Activated CD8-positive, alpha-beta memory T cell treated with anti-CD3 and anti-CD28 coated beads, Interleukin-2, amount 50 U/mL, for 4 hours (primary cell): ENCODE measurements at places on chromosomes 4 and X.

- DNase-seq = no peak
Observed at GRCh38 chr4:133154725-133155124, 5.6 kb downstream of the PCDH10 start.

- DNase-seq = no peak
Observed at GRCh38 chr4:147396105-147396504, 84.8 kb upstream of the EDNRA start.

GRCh38 chr4:86924811-86925210 lies 10.0 kb upstream of the AFF1 start:
- no peak for DNase-seq

DNA sequence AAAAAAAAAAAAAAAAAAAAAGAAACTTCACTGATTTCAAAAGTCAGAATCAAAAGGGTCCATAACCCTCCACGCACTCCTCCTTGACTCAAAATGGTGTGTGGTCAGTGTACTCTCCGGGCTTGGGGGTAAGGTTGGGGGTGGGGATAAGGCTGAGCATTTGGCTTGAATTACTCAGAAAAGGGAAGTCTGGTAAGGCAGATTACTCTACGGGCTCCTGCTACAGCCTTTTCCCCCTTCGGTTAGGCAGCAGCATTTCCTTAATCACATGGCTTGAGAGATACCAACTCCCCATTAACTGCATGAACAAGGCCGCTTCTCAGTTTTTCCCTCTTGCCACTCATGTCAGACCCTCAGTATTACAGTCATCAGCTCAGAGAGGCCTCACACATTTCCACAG lies 135.4 kb upstream of the DUSP21 start:
- no peak for DNase-seq

DNA sequence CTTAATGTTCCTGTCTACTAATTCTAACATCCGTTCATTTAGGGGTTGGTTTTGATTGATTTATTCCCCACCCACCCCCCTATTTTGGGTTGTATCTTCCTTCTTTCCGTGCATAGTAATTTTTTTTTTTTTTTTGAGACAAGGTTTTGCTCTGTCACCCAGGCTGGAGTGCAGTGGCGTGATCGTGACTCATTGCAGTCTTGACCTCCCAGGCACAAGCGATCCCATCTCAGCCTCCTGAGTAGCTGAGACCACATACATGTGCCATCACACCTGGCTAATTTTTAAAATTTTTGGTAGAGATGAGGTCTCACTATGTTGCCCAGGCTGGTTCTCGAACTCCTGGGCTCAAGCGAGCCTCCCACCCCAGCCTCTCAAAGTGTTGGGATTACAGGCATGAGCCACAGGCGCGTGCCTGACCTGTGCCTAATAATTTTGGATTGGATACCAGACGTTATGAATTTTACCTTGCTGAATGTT lies 79.9 kb downstream of the ZFX start:
- no peak for DNase-seq

GRCh38 chrX:37594755-37595382 lies 23.4 kb downstream of the LANCL3 start:
- DNase-seq = no peak

GRCh38 chr4:122806981-122807679 lies 19.5 kb upstream of the FGF2 start:
- no peak for DNase-seq

- peak; percentile 84 for DNase-seq
Observed at GRCh38 chrX:13688958-13689740, at the start of gene RAB9A. TSS of gene RAB9A (plus strand) at chrX:13689128. CDS start at chrX:13708747, 19,619 bp downstream.

GRCh38 chrX:97030947-97031346 lies 147.2 kb downstream of the RPA4 start:
- no peak for DNase-seq

DNA sequence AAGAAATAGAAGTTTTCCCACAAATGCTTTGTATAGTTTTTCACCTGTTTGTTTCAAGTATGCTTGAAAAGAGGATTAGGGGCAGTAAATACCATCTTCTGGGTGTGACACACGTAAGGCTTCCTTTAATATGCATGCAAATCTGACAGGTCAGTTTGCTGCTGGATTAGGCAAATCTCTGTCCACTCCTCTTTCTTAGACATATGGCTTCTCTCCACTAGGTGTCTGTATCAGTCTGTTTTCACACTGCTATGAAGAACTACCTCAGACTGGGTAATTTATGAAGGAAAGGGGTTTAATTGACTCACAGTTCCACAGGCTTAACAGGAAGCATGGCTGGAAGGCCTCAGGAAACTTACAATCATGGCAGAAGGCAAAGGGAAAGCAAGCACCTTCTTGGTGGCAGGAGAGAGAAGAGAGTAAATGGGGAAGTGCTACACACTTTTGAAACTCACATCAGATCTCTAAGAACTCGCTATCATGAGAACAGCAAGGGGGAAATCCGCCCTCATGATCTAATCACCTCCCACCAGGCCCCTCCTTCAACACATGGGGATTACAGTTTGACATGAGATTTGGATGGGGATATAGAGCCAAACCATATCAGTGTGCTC lies 66.9 kb downstream of the TAB3 start:
- no peak for DNase-seq
